ENCODE measurements at places on chromosomes 11 and 22. TPM values are rescaled to one million over a fixed set of nuclear protein-coding genes. Genes with fewer than 3 reads are reported as not detected.

GRCh38 chr11:67033661-67034166 is 10.8 kb downstream of the SYT12 start:
- DNase-seq: no peak

PHETA2 gene
- polyA plus RNA-seq: 29.9 TPM

DNA sequence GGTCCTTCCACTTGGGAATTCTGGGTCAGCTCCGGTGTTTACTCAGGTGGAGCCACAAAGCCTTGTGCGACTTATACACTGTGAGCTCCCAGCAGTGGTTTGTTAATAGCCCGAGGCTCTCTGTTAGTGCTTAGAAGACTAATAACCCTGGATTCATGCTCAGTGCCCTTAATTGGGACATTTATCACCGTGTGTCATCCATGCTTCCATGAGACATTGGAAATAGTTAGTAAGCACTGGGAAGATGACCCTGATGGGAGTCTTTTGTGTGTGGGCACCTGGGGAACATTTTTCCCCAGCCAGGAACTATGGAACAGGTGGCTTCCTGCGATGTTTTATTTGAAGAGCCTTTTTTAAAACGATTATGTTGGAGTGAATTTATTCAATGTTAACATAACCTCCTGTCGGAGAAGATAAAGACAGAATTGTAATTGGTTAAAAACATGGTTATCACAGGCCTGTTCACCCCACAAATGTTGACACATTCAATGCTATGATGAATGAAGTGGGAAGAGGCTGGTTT is 188.9 kb downstream of the MYO18B start:
- DNase-seq: no peak

ENDOD1 gene
- 10.2 TPM for polyA plus RNA-seq

GPHA2 gene
- not detected for polyA plus RNA-seq

- DNase-seq: peak; percentile 60
These were observed 31.3 kb downstream of the TRAF6 start for GRCh38 chr11:36478700-36479329.

DNA sequence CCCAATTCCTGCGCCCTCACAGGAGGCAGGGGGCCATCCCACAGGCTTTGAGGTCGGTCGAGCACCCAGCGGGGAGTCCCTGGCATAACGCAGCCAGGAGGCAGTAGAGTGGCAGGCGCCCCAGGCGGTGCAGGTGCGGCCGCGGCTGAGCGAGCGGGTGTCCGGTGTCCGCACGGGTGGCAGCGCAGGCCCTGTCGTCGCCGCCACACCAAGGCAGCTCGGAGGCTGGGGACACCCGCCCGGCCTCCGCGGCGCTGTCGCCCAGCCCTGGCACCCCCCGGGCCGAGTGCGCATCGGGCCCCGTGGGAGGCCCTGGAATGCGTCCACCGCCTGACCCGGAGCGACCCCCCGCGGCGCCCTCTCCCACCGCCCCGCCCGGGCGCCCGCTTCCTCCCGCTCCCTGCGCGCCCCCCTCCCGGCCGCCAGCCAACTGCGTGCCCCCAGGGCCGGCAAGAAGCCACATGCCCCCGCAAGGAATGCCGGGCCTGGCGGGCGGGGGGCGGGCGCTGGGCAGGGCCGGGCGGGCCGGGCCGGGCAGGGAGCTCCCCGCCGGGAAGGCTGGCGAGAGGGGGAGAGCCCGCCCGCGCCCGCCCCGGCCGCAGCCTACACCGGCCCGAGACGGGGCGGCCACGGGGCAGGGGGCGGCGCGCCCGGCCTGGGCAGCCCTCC is 33.9 kb downstream of the PRDM11 start:
- peak; percentile 40 for DNase-seq

CCDC116 gene
- polyA plus RNA-seq: 0.21 TPM

NLRX1 gene
- 18.3 TPM for polyA plus RNA-seq

SUSD2 gene
- 0.26 TPM for polyA plus RNA-seq

GRCh38 chr11:110172468-110173065 is 79.4 kb downstream of the ZC3H12C start:
- no peak for DNase-seq

GRCh38 chr11:18313965-18314763 is 7.8 kb downstream of the HPS5 start:
- no peak for DNase-seq

GRCh38 chr11:110311783-110312579 is 15.6 kb upstream of the RDX start:
- peak; percentile 90 for DNase-seq

- DNase-seq: no peak
These were observed 20.8 kb downstream of the VPS37C start for GRCh38 chr11:61140416-61140815.

ALDH3B1 gene
- polyA plus RNA-seq: 1.0 TPM

All from endothelial cell of umbilical vein (primary cell).